ENCODE measurements at places on chromosomes 4 and X.

- DNase-seq = no peak
These were observed 597.5 kb upstream of the HTR2C start for GRCh38 chrX:113986427-113986826.

DNA sequence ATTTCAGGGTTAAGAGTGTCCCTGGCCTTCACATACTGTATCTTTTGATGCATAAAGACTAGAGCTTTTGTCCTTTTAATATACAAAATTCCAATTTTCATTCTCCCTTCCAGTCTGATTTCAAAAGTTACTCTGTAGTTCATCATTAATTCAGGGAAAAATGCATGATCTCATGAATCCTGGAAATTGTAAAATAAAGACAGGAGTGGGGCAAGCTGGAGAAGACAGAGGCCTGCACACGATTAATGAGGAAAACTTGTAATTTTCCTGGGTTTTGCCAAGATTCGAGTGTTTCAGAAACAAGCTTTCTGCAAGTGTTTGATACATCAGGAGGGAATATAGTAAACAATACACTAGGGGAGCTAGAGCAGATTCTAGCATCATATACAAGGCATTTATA is 947.9 kb downstream of the FAT4 start:
- no peak for DNase-seq

DNA sequence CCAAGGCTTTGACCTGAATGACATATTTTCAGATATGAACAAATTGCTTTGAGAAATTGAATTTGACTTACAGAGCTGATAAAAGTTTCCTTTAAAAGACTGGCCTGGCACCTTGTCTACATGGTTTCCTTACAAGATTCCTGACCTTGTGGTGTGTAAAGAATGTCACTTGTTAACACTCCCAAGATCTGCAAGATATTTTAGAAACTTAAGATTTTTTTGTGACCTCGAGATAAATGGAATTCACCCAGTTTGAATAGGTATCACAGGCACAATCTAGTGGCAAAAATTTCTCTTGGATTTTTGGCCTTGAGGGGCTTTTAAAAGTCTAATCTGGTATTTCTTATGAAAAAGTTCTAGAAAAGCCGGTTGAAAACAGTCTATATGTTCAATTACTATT is 1568.9 kb upstream of the IGFBP7 start:
- DNase-seq = no peak

DNA sequence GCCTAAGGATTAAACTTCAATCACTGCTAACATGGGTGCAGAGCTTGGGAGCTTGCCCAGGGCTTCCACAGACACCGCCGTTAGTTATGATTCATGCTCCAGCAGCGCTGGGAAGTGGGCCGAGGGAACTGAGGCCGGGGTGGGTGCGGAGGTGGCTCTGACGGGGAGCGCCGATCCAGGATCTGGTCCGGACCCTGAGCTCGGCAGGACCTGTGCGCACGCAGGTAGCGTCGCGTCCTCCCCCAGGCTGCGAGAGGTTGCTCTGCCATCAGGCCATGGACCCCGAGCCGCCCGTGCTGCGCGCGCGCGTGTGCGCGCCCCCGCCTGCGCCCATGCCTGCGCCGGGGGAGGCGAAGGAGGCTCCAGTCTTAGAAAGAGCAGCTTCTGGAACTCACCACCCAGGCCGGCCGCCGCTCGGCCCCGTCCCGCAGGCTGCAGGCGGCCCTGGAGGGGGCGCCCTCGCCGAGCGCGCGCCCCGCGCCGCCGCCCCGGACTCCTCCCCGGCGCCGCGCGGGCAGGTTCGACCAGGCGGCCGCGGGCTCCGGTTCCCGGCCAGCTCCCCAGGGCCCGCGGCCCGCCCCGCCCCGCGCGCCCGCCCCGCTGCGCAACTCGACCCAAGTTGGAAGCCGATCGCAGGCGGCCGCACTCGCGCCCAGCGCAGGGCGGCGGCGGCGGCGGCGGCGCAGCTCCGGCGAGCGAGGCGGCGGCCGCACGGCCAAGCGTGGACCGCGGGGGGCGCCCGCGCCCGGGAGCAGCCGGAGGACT is 732 bp upstream of the ADRA2C start:
- peak; percentile 33 for DNase-seq

DNA sequence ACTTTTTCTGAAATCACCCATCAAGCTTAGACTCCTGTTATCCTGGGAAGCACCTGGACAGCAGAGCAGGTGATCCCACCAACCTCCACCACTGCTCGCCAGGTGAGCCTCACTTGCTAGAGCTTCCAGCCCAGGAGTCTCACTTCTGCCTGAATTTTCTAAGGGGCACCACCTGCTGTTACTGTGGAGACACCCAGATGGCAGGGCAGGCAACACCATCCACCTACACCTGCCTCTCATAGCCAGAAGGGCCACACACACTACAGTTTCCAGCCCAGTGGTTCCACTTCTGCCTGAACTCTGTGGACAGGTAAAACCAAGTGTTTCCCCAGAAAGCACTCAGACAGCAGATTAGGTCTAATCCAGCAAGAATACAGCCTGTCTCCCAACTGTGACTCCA is 262.0 kb downstream of the ARAP2 start:
- DNase-seq = no peak

DNA sequence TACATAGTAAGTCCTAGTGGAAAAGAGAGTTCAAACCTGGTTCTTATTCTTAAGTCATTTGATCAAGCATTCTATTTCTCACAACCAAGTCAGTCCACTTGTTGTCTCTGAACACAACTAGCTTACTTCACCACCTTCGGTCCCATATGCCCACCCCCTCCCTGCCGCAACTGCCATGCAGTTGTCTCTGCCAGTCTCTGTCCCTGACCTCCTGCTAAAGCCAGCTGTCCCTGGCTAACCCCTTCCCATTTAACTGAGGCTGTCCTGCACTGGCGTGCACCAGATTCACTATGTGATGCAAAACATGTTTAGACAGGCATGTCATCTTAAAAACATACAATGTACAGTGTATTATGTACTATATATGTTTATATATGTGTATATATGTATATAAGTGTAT is 12.7 kb downstream of the FRAS1 start:
- DNase-seq = no peak

GRCh38 chr4:26568446-26568994 is 15.4 kb upstream of the TBC1D19 start:
- DNase-seq = no peak

DNA sequence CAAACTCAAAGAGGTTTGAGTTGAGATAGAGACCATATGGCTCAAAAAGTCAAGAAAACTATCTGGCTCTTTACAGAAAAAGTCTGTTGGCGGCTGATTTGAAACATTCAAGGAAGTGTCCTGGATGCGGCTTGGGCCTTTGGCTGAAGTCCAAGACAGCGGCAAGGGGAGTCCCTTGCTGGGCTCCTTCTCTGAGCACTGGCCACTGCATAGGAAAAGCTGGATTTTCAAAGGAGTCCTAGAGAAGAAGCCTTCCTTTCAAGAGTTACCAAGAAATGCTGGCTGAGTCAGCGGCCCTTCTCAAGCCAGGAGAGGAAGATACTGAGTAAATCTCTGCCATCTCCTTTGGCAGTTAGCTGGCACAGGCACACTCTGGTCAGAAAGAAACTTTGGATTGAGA is 12.1 kb downstream of the APLN start:
- DNase-seq = no peak

- DNase-seq = no peak
These were observed 34.5 kb upstream of the RAB33B start for GRCh38 chr4:139419388-139419914.

DNA sequence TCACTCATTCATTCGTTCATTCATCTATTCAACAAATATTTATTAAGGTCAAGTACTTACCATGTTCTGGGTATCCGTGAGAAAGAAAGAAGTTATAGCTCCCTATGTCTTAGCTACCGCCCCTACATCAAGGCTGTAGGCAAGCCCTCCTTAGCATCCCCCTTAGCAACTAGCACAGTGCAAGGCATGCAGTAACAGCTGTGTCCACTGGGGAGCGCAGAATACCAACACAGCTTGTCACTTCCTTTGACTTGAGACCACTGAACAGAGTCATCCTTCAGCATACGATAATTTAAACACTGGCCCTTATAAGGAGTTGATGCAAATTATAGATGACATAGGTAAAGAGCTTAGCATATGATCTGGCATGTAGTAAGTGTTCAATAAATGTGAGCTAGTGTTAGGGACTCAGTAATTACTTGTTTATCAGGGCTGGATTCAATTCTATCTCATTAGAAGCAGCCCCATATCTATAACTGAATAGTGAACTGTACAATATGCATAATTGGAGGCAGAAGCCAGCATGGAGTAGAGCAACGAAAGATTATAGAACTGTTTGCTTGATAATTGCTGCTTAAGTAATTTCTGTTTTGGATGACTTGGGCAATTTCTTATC is 8.7 kb downstream of the KIAA1210 start:
- peak; percentile 68 for DNase-seq

- no peak for DNase-seq
These were observed 344.2 kb downstream of the GRIA2 start for GRCh38 chr4:157564771-157565170.

DNA sequence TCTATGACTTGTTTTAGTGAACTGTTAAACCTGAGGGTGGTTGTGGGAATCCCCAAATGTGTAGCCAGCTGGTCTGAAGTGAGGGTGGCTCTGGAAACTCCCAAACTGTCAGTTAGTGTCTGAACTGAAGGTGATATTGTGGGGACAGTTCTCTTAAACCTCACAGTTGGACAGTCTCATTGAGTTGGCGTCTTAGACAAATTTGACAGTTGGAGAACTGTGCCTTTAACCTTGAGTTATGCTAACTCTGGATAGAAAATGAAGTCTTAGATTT is 20.7 kb upstream of the CTSO start:
- no peak for DNase-seq

DNA sequence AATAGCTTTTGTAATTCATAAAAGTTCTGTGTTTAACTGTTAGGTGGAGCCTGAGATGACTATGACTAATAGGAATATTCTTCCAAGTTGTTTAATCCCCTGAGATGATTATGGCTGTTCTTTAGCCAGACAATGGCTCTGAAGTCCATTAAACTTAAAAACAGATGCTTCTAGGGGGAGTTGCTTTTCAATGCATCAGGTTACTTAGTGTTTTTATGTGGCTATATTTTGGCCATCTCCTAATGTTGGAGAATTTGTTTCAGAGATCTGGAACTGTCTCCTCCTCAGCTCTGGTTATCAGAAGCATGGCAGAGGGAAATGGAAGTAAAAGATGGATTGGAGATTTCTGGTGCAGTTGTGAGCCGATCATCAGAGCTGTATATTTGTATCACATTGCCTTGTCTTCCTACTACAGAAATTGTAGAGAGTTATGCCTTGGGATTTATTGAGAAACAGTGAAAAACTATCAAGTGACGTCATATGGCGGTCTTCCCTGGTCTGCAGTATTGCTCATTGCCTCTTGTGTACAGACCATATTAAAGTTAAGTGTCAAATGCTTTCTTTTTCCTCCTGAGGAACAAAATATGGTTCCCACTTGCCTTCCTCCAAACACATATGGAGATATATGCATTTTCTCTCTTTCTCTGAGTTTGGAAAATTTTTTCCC is 29.8 kb downstream of the SGMS2 start:
- DNase-seq = no peak

GRCh38 chr4:21885241-21885640 is 63.3 kb downstream of the KCNIP4 start:
- no peak for DNase-seq

DNA sequence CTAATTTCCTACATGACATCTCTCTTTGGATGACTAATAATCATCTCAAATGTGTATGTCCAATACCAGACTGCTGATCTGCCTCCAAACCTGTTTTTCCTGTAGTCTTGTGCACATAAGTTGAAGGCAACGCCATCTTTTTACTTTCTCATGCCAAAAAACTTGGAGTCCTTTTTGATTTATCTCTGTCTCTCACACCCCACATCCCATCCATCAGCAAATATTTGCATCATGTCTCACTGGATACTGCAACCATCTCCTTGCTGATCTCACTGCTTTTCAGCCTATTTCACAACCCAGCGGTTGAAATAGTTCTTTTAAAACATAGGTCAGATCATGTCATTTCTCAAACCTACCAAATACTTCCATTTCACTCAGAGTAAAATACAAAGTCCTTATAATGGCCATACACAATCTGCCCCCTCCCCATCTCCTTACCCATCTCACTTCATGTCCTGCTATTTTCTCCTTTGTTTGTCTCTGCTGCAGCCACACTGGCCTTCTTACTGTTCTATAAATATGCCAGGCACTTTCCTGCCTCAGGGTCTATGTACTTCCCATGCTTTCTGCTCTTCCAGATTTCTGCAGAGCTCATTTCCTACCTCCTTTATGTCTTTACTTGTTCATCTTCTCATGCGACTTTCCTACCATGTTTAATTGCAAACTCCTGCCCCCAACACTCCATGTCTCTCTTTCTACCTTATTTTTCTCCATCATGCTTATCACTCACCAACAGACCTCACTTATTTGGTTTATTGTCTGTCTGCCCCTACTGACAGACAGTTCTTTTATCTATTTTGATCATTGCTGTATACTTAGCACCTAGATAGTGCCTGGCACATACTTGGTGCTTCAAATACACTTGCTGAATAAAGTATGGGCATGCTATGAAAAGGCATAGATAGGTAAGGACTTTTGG is 98.8 kb downstream of the ANXA3 start:
- no peak for DNase-seq

DNA sequence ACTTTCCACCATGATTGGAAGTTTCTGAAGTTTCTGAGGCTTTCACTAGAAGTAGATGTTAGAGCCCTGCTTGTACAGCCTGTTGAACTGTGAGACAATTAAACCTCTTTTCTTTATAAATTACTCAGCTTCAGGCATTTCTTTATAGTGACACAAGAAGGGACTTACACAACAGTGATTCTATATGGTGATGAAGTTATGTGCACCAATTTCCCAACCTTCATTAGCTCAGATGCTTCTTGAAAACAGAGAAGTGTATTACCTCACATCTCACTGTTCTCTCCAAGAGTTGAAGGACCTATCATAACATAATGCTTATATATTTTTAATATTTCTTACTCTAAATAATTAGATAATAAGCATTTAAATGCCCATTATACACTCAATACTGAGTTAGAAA is 202.1 kb upstream of the ANXA10 start:
- DNase-seq = no peak

DNA sequence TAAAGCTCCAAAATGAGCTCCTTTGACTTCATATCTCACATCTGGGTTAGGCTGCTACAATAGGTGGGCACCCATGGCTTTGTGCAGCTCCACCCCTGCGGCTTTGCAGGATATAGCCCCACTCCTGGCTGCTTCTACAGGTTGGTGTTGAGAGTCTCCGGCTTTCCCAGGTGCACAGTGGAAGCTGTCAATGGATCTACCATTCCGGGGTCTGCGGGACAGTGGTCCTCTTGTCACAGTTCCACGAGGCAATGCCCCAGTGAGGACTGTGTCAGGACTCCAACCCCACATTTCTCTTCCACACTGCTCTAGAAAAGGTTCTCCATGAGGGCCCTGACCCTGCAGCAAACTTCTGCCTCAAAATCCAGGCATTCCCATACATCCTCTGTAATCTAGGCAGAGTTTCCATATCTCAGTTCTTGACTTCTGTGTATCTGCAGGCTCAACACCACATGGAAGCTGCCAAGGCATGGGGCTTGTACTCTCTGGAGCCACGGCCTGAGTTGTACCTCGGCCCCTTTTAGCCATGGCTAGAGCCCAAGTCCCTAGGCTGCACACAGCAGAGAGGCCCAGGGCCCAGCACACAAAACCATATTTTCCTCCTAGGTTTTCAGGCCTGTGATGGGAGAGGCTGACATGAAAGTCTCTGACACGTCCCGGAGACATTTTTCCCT is 342.8 kb downstream of the FAM47B start:
- DNase-seq = no peak

- no peak for DNase-seq
These were observed 48.4 kb downstream of the DHRSX start for GRCh38 chrX:2452317-2452784.

Measured in activated T-cell treated with anti-CD3 and anti-CD28 coated beads, Interleukin-2, amount 50 U/mL, for 24 hours (primary cell).